Osteoblast (primary cell): ENCODE measurements at places on chromosomes 11 and 22.

DNA sequence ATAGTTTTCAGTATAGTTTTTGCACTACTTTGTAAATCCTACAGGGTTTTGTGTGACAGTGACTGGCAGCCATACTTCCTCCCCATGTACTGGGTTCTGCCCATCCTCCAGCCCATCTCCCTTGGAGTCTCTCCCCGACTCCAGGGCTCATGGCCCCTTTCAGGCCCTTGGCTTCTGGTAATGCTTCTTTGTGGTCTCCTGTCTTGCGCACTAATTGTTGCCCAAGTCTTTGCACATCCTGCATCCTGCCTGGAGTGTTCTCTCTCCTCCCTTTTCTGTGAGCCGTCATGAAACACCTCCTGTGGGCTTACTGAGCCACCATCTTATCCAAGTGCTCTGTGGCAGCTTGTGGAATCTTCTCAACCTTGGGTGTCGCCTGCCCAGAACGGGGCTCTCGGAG is 11.4 kb upstream of the KCNQ1OT1 start:
- H3K27ac ChIP-seq: no peak overlapping the region
- peaks cover 44% of the 10 kb centered on the region for H3K27me3 ChIP-seq
- DNase-seq: no peak
- H3K36me3 ChIP-seq: no peaks in the 10 kb centered on the region
- H3K4me1 ChIP-seq: no peaks in the 10 kb centered on the region

- no peaks in the 10 kb centered on the region for H3K4me1 ChIP-seq
- peaks cover 4% of the 10 kb centered on the region for H3K27me3 ChIP-seq
- no peak for DNase-seq
- H3K27ac ChIP-seq: no peak overlapping the region
- no peaks in the 10 kb centered on the region for H3K36me3 ChIP-seq
- H3K4me3 ChIP-seq: no peak overlapping the region
These were observed 2.8 kb downstream of the KCTD14 start for GRCh38 chr11:78020246-78020645.

- no peak overlapping the region for H3K4me3 ChIP-seq
- H3K4me1 ChIP-seq: peaks cover 25% of the 10 kb centered on the region
- no peaks in the 10 kb centered on the region for H3K36me3 ChIP-seq
- H3K27ac ChIP-seq: peak overlapping the region; percentile 57
These were observed 368.9 kb downstream of the NTM start for GRCh38 chr11:131739243-131739882.

DNA sequence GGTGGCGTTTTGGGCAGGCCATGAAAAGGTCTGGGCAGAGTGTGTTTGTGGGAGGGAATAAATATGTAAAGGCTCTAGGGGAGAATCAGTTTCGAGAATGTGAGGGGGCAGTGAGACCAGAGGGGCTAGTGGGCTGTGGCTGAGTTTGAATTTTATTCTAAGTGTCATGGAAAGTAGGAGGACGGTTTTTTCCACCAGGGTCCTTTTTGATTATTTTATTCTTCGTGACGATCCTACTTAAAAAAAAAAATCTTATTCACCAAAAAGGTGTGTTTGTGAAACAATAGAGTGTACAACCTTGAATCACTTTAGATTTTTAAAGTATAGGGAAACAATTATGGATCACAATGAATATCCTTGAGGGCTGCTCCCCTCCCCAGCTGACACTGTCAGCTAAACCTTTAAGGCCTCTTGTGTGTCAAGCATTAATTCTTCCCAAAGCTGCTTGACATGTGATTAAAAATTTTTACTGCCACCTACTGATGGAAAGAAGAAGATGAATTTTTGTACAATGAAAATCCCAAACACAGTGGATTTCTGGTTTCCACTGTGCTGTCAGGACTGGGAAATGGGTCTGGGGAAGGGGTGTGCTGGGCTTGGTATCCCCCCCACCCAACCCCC is 107.5 kb upstream of the OR4B1 start:
- no peaks in the 10 kb centered on the region for H3K27me3 ChIP-seq
- peak overlapping the region; percentile 68 for H3K27ac ChIP-seq
- H3K4me1 ChIP-seq: peaks cover 31% of the 10 kb centered on the region
- no peak for DNase-seq
- H3K36me3 ChIP-seq: no peaks in the 10 kb centered on the region
- peak overlapping the region; percentile 63 for H3K4me3 ChIP-seq

DNA sequence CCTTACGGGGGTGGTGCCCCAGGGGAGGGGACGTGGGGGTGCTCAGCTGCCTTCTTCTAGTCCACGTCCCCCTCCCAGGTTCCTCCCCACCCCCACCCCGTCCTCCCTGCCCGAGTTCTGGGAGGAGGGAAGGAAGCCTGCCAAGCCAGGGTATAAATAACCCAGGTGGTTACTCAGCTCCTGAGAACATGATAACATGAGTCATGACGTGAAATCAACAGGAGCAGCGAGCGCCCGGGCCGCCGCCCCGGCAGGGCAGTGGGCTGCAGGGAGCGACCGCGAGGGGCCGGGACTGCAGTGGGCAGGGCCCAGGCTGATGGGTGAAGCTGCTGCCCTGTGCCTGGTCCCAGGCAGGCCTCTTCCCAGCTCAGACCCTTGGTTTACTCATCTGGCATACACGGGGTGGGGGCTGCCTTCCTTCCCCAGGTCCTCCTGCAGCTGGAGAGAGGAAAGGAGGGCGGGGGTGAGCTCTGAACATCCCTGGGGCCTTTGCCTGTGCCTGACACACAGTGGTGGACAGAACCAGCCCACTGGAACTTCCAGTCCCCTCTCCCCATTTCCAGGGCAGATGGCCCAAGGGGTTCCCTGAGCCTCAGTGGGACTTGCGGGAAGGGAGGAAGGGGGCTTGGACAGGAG is 8.8 kb upstream of the PDGFB start:
- peak; percentile 97 for DNase-seq
- peaks cover 33% of the 10 kb centered on the region for H3K4me1 ChIP-seq
- H3K27me3 ChIP-seq: no peaks in the 10 kb centered on the region
- H3K36me3 ChIP-seq: no peaks in the 10 kb centered on the region
- no peak overlapping the region for H3K4me3 ChIP-seq

- H3K4me3 ChIP-seq: no peak overlapping the region
- peak; percentile 30 for DNase-seq
- no peaks in the 10 kb centered on the region for H3K36me3 ChIP-seq
- no peaks in the 10 kb centered on the region for H3K4me1 ChIP-seq
- no peaks in the 10 kb centered on the region for H3K27me3 ChIP-seq
These were observed 47.2 kb downstream of the GAB4 start for GRCh38 chr22:16960884-16961249.

- H3K4me3 ChIP-seq: no peak overlapping the region
- no peaks in the 10 kb centered on the region for H3K4me1 ChIP-seq
- no peaks in the 10 kb centered on the region for H3K27me3 ChIP-seq
- DNase-seq: no peak
These were observed 2.4 kb downstream of the OR52E1 start for GRCh38 chr11:5071799-5072198.

- H3K27me3 ChIP-seq: no peaks in the 10 kb centered on the region
- H3K4me1 ChIP-seq: peaks cover 30% of the 10 kb centered on the region
- H3K36me3 ChIP-seq: peaks cover 77% of the 10 kb centered on the region
- H3K27ac ChIP-seq: peak overlapping the region; percentile 15
These were observed 5.7 kb downstream of the NNMT start for GRCh38 chr11:114301927-114302326.

DNA sequence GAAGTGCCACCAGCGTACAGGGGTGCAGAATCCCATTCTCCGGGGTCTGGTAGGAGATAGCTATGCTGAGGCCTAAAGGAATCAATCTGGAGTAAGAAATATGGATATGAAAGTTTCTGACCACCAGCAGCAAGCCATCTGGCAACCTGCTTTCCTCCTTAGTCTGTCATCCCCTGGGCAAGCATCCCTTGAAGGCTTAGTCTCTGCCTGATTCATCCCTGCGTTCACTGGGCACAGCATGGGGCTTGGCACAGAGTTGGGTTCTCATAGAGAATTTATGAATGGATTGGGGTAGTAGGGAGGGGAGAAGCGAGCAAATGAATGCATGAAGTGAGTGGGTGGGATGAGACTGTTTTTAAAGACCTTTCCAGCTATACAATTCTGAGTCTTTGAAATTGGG is 85.8 kb upstream of the NARS2 start:
- no peak for DNase-seq
- H3K27me3 ChIP-seq: no peaks in the 10 kb centered on the region
- no peak overlapping the region for H3K27ac ChIP-seq
- no peaks in the 10 kb centered on the region for H3K4me1 ChIP-seq

GRCh38 chr11:36471577-36471976 is 38.5 kb downstream of the TRAF6 start:
- no peak overlapping the region for H3K27ac ChIP-seq
- H3K27me3 ChIP-seq: no peaks in the 10 kb centered on the region
- no peak overlapping the region for H3K4me3 ChIP-seq
- DNase-seq: no peak
- peaks cover 22% of the 10 kb centered on the region for H3K4me1 ChIP-seq
- no peaks in the 10 kb centered on the region for H3K36me3 ChIP-seq

- DNase-seq: peak; percentile 82
- no peak overlapping the region for H3K27ac ChIP-seq
- H3K4me3 ChIP-seq: no peak overlapping the region
- H3K27me3 ChIP-seq: peaks cover 100% of the 10 kb centered on the region
- H3K36me3 ChIP-seq: no peaks in the 10 kb centered on the region
- peaks cover 6% of the 10 kb centered on the region for H3K4me1 ChIP-seq
These were observed 6.7 kb upstream of the PAX6 start for GRCh38 chr11:31817621-31818424.

- no peak for DNase-seq
- H3K27ac ChIP-seq: no peak overlapping the region
- no peaks in the 10 kb centered on the region for H3K36me3 ChIP-seq
- no peaks in the 10 kb centered on the region for H3K27me3 ChIP-seq
These were observed 4.1 kb upstream of the USP18 start for GRCh38 chr22:18145676-18146388.
